ENCODE measurements at places on chromosomes 6 and 20. TPM values are rescaled to one million over a fixed set of nuclear protein-coding genes. Genes with fewer than 3 reads are reported as not detected.
A peak's percentile ranks its signal among the peaks of the same experiment; 100 is the strongest.

The LBP gene
- 1.2 TPM for total RNA-seq

GRCh38 chr6:14965424-14966075 lies 280.3 kb upstream of the JARID2 start:
- DNase-seq = no peak
- no peak overlapping the region for H3K27ac ChIP-seq

- H3K4me1 ChIP-seq = peaks cover 24% of the 10 kb centered on the region
- no peaks in the 10 kb centered on the region for H3K27me3 ChIP-seq
- no peak overlapping the region for H3K4me3 ChIP-seq
- H3K36me3 ChIP-seq = no peaks in the 10 kb centered on the region
- no peak for DNase-seq
These were observed 70.0 kb downstream of the FOXC1 start for GRCh38 chr6:1679688-1680068.

The NRN1 gene
- 39.6 TPM for total RNA-seq

DNA sequence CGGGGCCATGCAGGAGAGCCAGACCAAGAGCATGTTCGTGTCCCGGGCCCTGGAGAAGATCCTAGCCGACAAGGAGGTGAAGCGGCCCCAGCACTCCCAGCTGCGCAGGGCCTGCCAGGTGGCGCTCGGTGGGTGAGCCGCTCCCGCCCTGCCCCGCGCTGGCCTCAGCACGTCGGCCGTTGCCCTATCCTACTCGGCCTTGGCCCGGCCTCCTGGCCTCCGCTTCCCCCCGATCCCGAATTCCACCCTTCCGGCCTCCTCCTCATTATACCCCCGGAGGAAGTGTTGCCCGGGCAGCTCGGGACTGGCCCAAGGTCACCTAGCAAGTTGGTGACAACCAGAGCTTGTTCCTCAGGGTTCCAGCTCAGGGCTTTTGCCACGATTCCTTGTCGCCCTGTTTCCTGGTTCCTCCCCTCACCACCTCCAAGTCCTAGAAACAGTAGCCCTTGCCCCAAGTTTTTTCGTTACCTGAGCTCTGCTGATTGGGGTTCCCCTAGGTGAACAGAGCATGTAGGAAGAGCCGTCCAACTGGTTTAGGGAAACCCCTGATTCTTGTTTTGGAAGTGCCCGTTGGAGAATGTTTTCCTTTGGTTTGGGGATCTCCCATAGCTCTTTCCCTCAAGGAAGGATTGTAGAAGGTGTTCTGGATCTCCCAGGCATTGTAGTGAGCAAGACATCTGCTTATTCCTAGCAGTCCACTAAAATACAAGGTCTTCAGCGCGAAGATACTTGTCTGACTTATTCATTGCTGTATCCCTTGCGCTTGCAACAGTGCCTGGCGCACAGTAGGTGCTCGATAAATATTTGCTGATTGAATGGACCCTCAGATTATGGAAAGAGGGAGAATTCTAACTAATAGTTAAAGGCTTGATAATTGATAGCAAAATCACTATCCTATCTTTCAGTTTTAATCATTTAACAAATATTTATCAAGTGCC lies 641 bp downstream of the ARFGEF2 start:
- H3K27ac ChIP-seq = peak overlapping the region; percentile 97
- H3K36me3 ChIP-seq = peaks cover 6% of the 10 kb centered on the region
- H3K4me3 ChIP-seq = peak overlapping the region; percentile 97
- peaks cover 35% of the 10 kb centered on the region for H3K4me1 ChIP-seq
- no peak for DNase-seq
- H3K27me3 ChIP-seq = peaks cover 3% of the 10 kb centered on the region

The MYBL2 gene
- 20.8 TPM for total RNA-seq

- no peaks in the 10 kb centered on the region for H3K27me3 ChIP-seq
- H3K36me3 ChIP-seq = no peaks in the 10 kb centered on the region
- no peak for DNase-seq
- H3K27ac ChIP-seq = no peak overlapping the region
- no peaks in the 10 kb centered on the region for H3K4me1 ChIP-seq
These were observed 661.5 kb downstream of the EPM2A start for GRCh38 chr6:145073811-145074210.

DNA sequence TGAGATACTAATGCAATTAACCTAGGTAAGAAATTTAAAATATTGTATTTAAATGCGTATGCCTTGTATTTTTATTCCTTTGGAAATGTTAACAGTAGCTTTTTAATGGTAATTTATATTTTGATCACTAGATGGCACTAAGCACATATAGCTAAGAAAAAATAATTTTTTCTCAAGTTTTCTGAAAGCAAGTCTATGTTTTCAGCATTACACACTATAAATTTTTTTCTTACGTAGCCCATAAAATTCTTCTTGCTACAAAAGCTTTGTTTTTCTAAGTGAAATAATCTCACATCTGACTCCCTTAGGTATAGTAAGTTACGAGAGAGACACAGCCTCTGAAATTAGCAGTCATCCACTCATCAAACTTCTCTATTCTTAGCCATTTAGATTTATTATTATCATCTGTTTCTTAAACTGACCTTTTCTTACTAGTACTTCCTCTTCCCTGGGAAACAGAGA lies 35.7 kb downstream of the TSPYL4 start:
- H3K36me3 ChIP-seq = no peaks in the 10 kb centered on the region
- H3K4me1 ChIP-seq = no peaks in the 10 kb centered on the region
- H3K27me3 ChIP-seq = no peaks in the 10 kb centered on the region
- H3K4me3 ChIP-seq = no peak overlapping the region

GRCh38 chr6:117624869-117625481 lies 22.7 kb upstream of the GOPC start:
- H3K36me3 ChIP-seq = no peaks in the 10 kb centered on the region
- no peaks in the 10 kb centered on the region for H3K4me1 ChIP-seq
- no peak overlapping the region for H3K27ac ChIP-seq
- no peaks in the 10 kb centered on the region for H3K27me3 ChIP-seq
- no peak overlapping the region for H3K4me3 ChIP-seq

- H3K27me3 ChIP-seq = peaks cover 1% of the 10 kb centered on the region
- no peak for DNase-seq
- no peak overlapping the region for H3K27ac ChIP-seq
- H3K4me3 ChIP-seq = no peak overlapping the region
- H3K4me1 ChIP-seq = no peaks in the 10 kb centered on the region
These were observed 106.0 kb downstream of the PACRG start for GRCh38 chr6:162833776-162834175.

DNA sequence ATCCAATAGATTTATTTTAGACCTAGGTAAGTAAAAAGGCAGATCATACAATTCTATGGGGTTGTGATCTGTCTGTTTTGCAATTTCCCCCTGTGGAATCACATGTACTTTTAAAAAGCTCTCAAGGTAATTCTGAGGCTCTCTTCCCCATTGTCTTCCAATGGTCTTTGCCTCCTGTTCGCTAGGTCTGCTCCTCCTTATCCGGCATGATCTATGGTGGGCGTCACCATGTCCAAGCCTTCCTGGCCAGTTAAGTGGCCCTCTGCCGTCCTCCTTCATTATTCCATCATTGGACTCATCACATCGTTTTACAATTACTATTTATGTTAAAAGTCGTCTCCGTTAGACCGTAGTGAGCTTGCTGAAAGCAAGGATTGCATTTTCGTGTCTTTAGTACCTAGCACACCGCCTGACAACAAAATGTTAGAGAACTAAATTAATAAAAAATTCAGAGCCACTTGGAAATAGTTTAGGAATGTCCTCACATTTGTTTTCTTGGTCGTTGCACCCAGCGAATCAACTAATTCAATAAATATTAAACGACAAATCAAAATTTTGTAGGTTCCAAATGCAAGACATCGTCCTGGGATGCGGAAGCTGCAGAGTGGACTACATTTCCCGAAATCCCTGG lies 2.2 kb upstream of the STXBP5 start:
- H3K36me3 ChIP-seq = peaks cover 9% of the 10 kb centered on the region
- H3K4me1 ChIP-seq = peaks cover 16% of the 10 kb centered on the region
- H3K27me3 ChIP-seq = peaks cover 16% of the 10 kb centered on the region
- peak overlapping the region; percentile 97 for H3K27ac ChIP-seq
- DNase-seq = peak; percentile 23

DNA sequence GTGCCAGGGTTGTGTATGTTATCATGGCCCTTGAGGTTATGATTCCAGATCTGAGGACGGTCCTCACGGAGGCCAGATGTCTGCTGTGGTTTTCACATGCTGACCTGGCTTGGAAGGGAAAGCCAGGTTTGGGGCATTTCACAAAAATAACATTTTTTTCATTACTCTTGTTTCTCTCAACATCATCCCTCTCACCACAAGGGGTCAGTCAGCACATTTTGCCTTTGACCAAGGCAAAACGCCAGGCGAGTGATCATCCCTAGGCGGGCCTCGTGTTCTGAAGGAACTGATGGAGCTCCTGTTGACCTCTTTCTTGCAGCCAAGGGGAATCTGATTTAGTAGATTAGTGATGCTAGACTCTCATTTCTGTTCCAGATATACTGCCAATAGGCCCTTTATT lies 133.5 kb downstream of the TBC1D7 start:
- H3K27ac ChIP-seq = no peak overlapping the region
- peak; percentile 45 for DNase-seq
- peaks cover 2% of the 10 kb centered on the region for H3K36me3 ChIP-seq
- H3K4me3 ChIP-seq = no peak overlapping the region

DNA sequence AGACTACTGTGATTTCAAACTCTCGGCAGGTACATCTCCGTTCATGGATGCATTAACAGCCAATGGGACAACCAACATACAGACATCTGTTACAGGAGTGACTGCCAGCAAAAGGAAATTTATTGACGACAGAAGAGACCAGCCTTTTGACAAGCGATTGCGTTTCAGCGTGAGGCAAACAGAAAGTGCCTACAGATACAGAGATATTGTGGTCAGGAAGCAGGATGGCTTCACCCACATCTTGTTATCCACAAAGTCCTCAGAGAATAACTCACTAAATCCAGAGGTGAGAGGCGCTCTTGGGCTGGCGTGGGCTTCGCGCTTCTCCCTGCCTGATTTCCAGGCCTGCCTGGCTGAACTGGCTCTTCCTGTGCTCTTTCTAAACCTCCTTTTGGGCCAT lies 68.4 kb downstream of the RPP40 start:
- no peak overlapping the region for H3K27ac ChIP-seq
- no peak for DNase-seq
- H3K4me1 ChIP-seq = peaks cover 37% of the 10 kb centered on the region
- H3K36me3 ChIP-seq = peaks cover 3% of the 10 kb centered on the region

The ZC3H12D gene
- 0.72 TPM for total RNA-seq

DNA sequence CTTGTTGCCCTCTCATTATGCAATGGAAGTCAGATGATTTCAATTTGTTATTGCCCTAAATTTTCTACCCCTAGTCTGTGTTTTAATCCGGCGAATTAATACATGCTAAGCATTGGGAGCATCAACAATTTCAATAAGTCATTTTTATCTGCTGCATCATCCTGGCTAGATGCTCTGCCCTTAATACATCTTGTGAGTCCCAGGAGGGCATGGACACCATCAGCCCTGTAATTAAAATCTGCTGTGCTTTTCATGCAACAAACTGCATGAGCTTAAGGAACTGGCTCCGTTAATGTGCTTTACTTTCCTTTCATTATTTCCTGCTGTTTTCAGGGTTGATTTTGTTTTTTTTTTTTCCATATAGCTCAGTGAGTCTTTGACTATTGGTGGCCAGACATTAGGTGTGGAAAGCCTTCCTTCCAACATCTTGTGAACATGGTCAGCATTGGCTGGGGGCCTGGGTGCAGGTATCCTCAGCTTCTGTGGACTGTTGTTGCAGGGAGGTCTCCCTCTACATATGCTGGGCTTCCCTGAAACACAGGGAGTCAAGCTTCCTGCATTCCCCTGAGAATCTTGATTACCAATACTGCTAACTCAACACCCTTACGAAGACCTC lies 8.5 kb upstream of the PBOV1 start:
- no peak for DNase-seq
- no peak overlapping the region for H3K27ac ChIP-seq
- H3K36me3 ChIP-seq = no peaks in the 10 kb centered on the region
- no peaks in the 10 kb centered on the region for H3K27me3 ChIP-seq

GRCh38 chr6:136158387-136158821 lies 91.7 kb downstream of the MTFR2 start:
- no peaks in the 10 kb centered on the region for H3K36me3 ChIP-seq
- no peak for DNase-seq
- no peak overlapping the region for H3K27ac ChIP-seq

GRCh38 chr6:32195902-32196681 lies 3.6 kb upstream of the GPSM3 start:
- peaks cover 8% of the 10 kb centered on the region for H3K36me3 ChIP-seq
- peak; percentile 90 for DNase-seq
- peak overlapping the region; percentile 100 for H3K27ac ChIP-seq
- peaks cover 11% of the 10 kb centered on the region for H3K27me3 ChIP-seq
- H3K4me3 ChIP-seq = peak overlapping the region; percentile 92

- no peak for DNase-seq
- no peak overlapping the region for H3K4me3 ChIP-seq
- H3K27me3 ChIP-seq = no peaks in the 10 kb centered on the region
- peaks cover 5% of the 10 kb centered on the region for H3K4me1 ChIP-seq
These were observed 432.8 kb downstream of the PKHD1 start for GRCh38 chr6:51654647-51655046.

DNA sequence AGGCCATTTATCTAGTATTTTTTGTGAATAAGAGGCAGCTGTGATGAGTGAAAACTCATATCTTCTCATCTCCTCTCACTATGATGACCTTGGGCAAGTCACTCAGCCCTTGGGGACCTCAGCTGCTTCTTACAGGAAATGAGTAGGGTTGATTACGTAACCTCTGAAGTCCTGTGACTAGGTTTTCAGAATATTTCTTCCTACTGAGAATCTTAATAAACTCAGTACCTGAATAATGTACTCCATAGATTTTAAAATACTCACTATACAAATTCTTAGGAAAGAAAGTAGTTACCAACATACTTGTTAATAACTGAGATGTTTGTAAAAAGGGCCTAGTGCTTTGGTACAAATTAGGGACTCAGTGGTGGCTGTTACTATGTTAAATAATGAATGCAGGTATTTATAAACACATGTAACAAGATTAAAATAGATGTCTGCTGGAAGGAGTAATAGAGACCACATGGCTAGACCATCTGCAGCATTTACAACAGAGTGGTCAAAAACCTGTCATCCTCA lies 60.9 kb downstream of the RPRD1B start:
- H3K4me3 ChIP-seq = no peak overlapping the region
- peaks cover 5% of the 10 kb centered on the region for H3K27me3 ChIP-seq
- peaks cover 36% of the 10 kb centered on the region for H3K4me1 ChIP-seq
- DNase-seq = no peak
- H3K27ac ChIP-seq = no peak overlapping the region
- H3K36me3 ChIP-seq = peaks cover 13% of the 10 kb centered on the region

DNA sequence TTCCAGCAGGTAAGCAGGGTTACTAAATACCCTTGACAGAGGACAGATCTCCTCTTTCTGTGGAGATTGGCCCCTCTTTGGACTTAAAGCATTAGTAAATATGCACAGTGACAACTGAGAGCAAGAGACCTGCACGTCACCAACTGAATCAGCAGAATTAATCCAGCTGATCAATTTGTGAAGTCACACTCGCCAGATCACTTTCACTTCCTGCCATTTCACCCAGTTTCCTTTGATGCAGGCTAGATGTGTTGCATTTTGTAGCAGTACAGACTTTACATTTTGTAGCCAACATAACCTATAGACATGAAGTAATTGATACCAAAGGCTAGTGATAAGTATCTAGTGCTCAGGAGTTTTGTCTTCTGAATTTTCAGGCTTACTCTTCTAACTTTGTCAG lies 11.9 kb downstream of the SYNE1 start:
- no peak overlapping the region for H3K4me3 ChIP-seq
- no peaks in the 10 kb centered on the region for H3K36me3 ChIP-seq
- no peaks in the 10 kb centered on the region for H3K4me1 ChIP-seq

All from endothelial cell (in vitro differentiated cells).